Memory B cell (primary cell): ENCODE measurements at places on chromosomes 4 and X.

GRCh38 chr4:142565771-142566170, 280.3 kb downstream of the INPP4B start:
- DNase-seq: no peak

DNA sequence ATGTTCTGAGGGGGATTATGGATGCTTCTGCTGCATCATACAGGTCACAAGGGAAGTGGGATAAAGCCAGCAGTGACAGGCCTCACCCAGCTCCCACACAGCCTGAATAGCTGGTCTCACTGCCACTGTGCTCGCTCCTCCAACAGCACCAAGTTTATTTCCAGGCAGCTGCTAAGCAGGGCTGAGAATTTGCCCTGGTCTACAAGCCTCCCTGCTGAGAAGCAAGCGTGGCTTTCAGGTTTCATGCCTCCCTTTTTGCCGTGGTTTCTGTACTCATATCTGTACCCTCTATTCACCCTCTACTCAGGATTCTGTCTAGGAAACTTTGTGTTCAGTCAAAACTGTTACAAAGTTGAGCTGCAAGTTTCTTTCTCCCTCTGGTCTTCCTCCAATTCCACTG, 78.6 kb downstream of the MAGEC1 start:
- no peak for DNase-seq

DNA sequence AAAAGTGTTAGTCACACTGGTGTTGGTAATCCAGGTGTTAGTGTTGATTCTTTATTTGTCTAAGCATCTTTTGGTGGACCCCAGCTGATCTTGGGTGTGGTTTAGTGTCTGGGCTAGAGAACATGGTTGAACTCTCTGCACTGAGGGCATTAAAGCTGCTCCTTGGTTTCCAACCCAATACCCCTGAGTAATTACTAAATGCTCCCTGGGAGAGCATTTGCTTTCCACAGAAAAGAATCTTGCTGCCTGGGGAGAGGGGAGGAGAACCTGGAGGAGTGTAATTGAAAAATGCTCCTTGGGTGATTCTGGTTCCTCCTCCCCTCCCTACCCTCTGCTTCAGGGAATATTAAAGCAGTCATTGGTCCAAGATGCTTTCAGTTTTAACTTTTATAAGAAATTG, 3.1 kb downstream of the GUCY1B1 start:
- no peak for DNase-seq

- DNase-seq: no peak
Measured at GRCh38 chr4:138796761-138797160, 218.8 kb upstream of the NOCT start.

DNA sequence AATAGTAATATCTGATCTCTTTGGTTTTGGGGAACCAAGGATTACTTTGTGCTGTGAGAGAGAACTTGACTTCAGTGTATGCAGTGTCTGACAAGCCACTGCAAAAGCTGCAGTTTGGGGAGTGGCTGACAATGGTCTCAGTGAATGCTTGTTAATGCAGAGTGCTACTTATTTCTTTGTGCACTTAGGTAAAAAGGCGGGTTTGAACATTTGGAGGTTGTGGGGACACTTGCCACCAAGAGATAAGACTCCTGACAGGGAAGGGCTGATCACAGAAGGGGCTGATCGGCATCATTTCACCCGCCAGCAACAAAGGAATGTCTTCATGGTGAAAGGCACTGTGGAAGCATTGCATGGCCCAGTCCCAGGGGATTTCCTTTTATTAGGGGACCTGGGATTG, 28.6 kb upstream of the USP46 start:
- DNase-seq: no peak

DNA sequence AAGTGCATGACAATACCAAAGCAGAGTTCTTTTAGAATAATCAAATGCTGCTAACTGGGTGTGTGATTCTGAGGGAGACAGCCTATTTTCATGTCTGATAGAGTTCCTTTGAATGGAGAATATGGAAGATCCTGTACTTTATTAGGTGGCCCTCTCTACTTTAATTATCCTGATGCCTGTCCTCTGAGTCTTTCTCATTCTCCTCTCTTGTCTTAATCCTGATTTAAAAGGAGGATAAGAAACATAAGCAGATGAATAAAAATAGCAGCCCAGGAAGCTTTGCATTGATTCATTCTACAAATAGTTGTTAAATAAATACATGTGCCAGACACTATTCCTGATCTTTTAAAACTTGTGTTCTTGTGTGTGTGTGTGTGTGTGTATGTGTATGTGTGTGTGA, 387.3 kb downstream of the SPRY1 start:
- DNase-seq: no peak

DNA sequence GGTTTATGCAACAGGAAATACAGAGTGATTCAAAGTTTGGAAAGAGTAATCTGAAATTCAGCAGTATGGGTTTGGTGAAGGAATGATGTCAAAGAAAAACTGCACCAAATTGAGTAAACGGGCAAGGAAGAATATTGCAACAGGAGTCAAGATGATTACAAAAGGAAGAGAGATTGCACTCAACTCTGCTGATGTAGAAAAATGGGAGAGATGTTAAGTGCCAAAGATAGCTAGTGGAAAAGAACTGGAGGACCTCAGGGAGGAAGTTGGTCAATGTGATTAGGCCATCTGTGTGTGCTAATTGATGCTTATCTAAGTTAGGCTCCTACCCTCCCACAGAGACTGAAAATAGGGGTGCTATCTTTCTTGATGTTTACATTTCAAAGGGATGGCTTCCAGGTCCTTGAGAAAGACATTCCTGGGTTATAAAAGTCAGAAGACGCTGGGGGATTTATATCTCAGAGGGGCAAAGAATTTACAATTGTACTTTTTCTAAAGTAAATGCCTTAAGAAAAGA, 167.4 kb upstream of the FAM47A start:
- no peak for DNase-seq

- no peak for DNase-seq
Measured at GRCh38 chr4:76194325-76194724, 19.3 kb downstream of the SCARB2 start.

GRCh38 chr4:108119199-108119800, 49.4 kb downstream of the LEF1 start:
- no peak for DNase-seq

DNA sequence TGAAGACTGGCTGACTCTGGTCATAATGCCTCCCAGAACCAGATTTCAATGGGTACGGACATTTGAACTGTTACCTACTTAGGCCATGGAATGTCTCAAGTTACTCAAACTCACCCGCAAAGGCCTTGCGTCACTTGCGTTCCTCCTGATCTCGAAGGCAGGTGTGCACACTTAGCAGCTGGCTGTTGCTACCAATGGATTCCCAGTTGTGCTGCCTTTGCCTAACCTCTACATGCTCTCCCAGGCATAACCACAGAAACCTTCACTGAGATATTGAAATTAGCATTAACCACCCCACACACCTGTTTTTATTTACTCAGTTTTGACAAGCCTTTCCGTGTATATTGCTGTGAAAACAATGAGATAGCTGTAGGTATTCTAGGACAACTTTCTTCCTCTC, 2.8 kb downstream of the ERVMER34-1 start:
- DNase-seq: no peak

- no peak for DNase-seq
Measured at GRCh38 chr4:7067126-7067451, 775 bp downstream of the GRPEL1 start.

- DNase-seq: no peak
Measured at GRCh38 chrX:45778616-45779015, 577.9 kb upstream of the DIPK2B start.

DNA sequence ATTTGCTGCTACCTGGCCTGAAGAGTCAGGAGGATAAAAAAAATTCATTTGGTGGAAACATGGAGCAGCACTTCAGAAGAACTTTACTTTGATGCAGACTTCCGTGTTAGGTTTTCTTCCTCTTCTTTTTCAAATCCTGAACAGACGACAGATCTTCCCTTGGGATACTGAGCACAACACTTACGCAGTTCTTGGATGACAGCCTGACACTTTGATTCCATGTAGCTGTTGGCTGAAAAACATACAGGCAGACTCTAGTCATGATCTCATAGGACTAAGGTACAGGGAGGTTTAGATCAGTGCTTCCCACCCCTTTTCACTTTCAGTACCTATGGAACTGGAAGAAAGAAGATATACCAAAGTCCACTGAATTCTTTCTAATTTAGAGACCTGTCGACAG, 9.2 kb downstream of the CMC4 start:
- no peak for DNase-seq

DNA sequence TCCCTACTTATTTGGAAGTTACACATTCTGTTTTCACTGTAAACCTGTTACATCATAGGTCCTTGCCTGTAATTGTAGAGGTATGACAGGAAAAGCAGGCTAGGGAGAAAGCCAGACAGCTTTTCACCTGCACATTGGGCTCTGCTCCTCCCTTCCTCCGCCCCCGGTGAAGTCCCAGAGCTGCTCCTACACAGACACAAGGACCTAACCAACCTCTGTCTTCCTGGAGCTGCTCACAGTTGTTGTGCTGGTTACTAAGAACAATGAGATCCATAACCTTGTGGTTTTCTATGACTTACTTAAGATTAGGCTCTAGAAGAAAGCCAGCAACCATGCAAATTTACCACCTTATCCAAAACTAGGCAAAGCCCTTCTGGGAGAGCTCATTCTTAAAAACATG, 40.0 kb downstream of the MOSPD2 start:
- DNase-seq: no peak

DNA sequence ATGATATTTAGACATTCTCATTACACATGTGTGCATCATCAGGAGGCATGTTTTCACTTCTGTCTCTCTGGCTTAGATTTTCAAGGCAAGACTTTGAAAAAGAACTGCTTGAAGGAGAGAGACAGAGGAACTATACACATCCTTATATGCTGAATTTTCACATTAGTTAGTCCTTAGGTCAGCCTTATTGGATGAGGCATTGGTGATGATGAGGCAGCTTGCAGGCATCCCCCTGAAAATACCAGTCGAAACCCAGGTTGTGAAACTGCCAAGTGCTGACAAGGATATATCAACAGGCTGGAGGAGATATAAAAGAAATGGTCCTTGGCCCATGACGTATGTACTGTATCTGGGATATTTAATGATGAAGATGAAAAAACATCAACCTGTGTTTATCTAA, 297.2 kb upstream of the AADAT start:
- DNase-seq: no peak

DNA sequence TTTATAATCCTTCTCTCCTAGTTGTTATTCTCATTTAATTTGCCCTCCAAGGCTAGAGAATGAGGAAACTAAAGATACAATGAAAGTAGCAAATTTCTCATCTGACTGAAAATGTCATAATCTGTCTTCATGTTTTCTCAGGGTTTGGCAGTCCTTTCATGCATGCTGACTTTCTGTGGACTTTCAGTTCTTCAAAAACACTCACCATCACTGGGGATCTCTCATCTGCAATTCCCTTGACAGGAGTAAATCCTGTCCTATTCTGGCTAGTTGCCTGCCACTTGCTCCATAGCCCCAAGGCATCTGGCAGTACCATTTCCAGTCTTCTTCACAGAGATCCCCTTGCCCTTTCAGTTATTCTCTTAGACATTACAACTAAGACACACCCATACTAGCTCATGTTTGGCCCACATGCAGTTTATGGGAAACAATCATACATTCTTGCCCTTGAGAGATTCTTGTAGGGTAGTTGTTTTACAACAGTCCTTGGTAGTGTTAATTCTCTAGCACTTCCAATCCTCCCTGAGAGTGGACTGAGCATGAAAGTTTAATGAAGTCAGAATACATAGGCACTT, 449.7 kb upstream of the KLHL4 start:
- no peak for DNase-seq

- DNase-seq: no peak
Measured at GRCh38 chr4:104549736-104550135, 55.0 kb upstream of the CXXC4 start.

DNA sequence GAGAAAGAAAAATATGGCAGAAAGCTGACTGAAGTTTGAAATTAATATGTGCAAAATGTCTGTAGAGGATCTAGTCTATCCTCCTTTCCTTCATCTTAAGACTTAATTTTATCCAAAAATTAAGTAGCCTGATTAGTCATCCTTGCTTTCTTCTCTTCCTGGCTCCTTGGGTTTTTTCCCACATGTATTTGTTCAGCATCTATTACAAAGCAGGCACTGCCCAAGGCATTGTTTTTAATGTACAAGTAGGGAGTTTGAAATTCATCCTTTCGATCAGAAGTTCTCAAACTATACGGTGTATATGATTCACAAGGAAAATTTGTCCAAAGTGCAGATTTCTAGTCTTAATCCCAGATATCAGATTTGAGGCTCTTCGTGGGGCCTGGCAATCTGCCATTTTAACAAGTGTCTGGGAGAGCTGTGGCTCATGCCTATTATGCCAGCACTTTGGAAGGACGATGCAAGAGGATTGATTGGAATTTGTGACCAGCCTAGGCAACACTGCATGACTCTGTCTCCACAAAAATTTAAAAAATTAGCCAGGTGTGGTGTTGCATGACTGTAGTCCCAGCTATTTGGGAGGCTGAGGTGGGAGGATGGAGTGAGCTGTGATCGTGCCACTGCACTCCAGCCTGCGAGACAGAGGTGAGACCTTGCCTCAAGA, 19.4 kb upstream of the YTHDC1 start:
- no peak for DNase-seq

GRCh38 chrX:67784712-67785111, 240.9 kb downstream of the AR start:
- DNase-seq: no peak

GRCh38 chrX:107603429-107604159, 24.7 kb upstream of the PRPS1 start:
- no peak for DNase-seq

GRCh38 chr4:94934201-94934600, 176.4 kb downstream of the BMPR1B start:
- no peak for DNase-seq

DNA sequence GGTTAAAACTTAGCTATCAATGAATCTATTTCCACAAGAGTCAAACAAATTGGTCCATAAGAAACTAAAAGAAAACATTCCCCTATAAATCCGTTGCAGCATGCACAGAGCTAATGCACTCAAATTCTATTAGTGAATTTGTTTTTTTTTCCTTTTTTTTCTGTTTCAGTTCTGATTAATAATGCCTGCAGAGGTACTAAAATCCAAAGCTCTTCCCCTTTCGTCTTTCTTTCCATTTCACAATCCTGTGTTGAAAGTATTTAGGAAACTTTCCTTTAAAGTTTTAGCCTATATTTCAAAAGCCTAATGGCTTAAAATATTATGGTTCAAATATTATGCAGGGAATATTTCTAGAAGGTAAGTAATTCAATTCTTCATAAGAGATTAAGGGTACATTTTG, 45.9 kb upstream of the VEGFD start:
- no peak for DNase-seq

- no peak for DNase-seq
Measured at GRCh38 chr4:47791965-47792364, 45.9 kb downstream of the CORIN start.

DNA sequence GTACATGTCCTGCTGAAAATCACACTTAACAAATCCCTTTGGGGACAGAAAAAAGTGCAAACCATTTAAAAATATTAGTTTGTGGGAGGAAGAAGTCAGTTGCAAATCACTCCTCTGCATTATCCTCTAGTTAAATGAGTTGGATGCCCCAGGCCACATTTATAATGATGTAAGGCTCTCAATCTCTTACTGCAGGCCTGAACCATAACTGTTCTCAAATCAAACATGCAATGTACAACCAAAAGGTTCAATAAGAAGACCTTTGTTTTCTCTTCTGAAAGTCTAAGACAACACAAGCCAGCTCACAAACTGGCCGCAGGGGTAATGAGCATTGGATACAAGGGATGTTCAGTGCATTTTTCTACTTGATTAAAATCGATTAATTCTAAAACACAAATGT, 39.7 kb downstream of the IGFBP7 start:
- DNase-seq: no peak

- DNase-seq: no peak
Measured at GRCh38 chr4:157023941-157024340, 52.0 kb upstream of the GLRB start.
